ENCODE measurements at places on chromosomes 1 and 21.

DNA sequence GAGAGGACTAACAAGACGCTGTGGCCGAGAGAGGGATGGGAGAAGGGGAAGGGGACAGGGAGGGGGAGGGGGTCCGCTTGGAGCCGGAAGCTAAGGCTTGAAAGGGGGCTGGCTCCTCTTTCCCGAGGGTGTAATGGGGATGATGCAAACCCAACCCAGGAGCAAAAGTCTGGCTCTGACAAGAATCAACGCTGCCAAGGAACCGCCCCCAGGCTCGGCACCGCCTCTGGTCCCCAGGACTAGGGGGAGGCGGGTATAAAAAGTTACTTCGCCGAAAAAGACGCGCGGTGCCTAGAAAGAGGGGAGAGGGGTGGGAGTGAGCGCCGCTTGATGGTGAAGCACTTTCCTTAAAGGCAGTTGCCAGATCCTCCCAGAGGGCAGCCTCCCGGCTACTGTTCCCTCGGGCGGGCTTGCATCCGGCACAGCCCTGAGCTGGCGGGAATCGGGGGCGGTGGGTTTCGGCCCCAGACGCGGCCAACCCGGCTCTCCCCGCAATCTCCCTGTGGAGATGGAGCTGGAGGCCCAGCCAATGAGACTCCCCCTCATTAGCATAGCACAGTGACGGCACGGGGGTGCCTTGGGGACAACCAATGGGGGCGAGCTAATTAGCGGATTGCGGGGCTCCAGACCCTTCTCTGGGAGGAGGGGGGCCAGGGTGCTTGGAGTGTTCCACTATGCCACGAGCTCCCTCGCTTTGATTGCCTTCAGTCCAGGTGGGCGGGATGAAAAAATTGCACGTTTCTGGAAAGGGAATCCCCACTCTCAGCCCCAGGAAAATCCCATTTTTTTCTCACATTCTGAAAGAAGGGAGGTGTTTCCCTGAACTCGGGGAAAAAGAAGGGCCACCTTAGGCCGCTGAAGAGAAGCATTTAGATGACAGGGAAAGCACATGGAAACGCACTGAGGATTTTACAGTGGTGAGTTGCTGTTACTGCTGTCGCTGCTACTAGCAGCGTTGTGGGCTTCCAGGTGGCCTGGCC, at the start of gene KCNT2:
Gene KCNT2, minus strand, starts transcription at position 51 of the 980 bp plus-strand sequence. CDS start 131 bp downstream, outside the sequence.
- DNase-seq = peak; percentile 31

DNA sequence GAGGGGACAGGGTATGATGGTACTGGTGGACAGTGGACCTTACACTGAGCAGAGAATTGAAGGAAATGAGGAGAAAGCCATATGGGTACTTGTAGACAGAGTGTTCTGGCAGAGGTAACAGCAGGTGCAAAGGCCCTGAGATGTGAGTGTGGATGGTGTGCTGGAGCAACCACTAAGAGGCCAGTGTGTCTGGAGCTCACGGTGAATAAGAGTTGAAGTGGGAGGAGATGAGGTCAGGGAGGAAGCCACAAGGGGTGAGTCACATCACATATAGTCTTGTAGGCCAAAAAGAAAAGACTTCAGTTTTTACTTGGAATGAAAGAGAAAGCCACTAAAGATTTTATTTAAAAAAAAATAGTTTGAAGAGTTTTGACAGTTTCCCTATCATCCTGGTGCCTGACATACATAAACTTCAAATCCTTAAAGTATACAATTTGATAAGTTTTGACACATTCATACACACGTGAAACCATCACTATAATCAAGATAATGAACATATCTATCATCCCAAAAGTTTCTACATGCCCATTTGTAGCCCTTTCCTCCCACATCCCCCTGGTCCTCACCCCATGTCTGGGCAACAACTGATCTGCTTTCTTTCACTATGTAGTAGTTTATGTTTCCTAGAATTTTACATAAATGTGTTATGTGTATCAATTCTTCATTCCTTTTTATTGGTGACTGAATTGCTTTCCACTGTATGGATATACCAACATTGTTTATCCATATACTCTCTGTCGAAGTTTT, 148.4 kb downstream of the GPATCH2 start:
- no peak for DNase-seq

DNA sequence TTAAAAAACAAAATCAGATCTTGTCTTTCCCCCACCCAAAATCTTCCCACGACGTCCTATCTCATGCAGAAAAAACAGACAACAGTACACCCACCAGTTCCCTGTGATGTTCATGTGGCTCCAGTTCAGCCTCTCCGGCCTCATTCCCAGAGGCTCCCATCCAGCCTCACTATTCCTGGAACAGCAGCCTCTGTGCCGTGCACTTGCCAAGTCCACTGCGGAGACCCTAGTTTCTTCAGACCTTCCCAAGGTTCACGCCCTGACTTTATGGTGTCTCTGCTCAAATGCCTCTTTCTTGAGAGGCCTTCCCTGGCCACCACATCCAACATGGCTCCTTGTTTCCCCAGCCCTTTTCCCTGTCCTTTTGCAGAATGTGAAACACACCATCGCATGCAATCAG, 106.3 kb upstream of the BACE2 start:
- no peak for DNase-seq

DNA sequence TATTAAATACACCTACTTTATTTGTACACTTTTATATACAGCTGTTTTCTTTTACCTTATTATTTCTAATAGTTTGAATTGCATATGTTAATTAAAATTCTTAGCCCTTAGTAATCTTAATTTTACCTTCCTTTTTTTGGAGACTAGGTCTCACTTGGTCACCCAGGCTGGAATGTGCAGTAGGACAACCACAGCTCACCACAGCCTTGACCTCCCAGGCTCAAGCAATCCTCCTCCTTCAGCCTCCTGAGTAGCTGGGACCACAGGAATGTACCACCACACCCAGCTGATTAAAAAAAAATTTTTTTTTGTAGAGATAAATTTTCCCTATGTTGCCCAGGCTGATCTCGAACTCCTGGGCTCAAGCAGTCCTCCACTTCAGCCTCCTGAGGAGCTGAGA, 15.0 kb upstream of the SDC3 start:
- no peak for DNase-seq

DNA sequence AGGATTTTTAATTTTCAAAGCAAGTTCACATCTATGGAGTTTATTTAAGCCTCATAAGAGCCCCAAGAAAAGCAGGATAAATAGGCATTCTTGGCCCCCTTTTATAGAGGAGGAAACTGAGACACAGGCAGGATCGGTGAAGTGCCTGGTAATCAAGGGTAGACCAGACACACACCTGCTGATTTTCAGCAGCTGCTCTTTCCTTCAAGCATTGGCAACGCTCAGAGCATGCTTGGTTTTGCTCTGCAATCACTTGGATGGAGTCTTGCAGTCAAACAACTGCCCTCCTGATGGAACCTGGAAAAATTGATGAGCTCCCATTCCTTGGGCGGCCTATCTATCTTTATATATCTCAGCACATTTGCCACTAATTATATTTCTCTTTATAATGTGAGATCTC, 478.9 kb upstream of the CAMK1G start:
- no peak for DNase-seq

GRCh38 chr1:184016169-184016568, 21.4 kb downstream of the COLGALT2 start:
- no peak for DNase-seq

DNA sequence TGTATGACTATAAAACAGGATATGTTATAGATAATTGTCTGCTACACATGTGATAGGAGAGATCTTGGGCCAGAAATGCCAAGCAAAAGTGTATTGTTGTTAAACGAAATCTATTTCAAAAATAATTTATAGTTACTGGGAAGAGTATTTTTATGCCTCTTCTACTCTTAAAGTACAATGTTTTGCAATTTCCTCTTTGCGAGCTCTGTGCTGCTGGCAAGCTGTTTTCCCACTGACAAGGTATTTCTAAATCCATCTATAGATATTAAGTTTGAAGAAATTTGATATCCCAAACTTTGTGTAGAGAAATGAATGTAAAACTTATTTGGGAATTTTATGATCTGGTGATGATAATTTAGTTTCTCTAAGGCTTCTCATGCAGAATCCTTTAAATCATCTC, 63.3 kb upstream of the PTGFR start:
- DNase-seq = no peak

- DNase-seq = peak; percentile 52
These were observed 26.8 kb downstream of the EGLN1 start for GRCh38 chr1:231395076-231395997.

- peak; percentile 12 for DNase-seq
These were observed 1.5 kb downstream of the STYXL2 start for GRCh38 chr1:167095368-167095767.

- DNase-seq = no peak
These were observed 182.5 kb upstream of the SGIP1 start for GRCh38 chr1:66351478-66351877.

DNA sequence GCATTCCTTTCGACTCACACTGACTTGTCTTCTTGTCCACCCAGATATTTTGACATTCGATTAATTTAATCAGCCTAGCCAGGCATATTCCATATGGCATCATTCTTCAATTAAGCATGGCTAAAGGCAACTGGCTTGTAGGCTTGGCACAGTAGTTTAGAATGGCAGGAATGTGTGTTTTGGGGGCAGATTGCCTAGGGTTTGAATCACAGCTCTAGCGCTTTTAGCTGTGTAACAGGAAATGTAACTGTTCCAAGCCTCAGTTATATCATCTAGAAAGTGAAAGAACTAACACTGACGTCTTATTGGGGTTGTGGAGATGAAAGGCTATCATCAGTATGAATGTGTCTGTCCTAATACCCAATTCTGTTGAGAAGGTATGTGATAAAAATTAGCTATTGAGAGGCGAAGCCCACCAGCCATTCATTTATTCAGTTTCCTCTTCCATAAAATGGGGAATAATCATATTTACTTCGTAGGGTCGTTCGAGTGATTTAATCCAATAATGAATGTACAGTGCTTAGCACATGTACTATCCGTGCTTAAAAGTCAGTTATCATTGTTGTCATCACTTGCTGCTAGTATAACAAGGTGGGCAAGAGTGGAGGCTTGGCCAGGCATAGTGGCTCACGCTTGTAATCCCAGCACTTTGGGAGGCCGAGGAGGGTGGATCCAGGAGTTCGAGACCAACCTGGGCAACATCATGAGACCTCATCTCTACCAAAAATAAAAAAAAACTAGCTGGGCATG, 41.6 kb upstream of the GRHL3 start:
- DNase-seq = no peak

- no peak for DNase-seq
These were observed 7.9 kb upstream of the TNNT2 start for GRCh38 chr1:201385299-201385891.

- DNase-seq = no peak
These were observed 38.6 kb downstream of the GADD45A start for GRCh38 chr1:67723620-67724019.

GRCh38 chr21:17538576-17538975, 25.7 kb downstream of the CXADR start:
- DNase-seq = no peak

DNA sequence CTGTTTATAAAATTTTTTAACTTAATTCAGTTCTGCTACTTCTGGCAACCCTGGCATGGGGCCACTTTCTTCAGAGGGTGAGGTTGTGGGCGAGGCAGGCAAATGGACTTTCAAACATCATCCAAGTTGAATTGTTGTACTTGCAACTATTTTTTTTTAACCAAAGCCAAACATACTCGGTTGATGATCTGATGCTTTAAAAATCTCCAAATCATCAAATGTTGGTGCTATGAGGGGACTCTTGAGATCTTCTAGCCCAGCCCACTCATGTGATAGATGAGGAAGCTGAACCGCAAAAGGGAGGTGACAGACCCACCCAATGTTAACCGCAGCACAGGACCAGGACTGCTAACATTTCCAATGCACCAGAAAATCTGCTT, 6.7 kb downstream of the SLC1A7 start:
- DNase-seq = no peak

DNA sequence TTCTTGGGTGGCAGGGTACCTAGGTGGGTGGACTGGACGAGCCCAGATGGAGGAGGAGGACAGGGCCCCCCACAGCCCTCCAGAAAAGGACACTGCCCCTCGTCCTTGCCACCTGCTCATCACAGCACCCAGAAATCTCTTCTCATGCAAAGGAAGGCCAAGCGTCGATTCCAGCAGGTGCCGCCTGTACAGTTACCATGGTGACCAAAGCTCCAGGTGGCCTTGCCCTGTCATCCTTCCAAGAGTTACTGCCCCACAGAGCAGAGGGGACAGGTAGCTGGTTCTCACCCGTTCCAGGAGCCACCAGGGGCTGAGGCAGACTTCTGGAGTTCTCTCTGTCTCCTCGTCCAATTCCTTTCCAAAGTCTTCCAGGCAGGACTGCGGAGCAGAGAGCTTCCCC, 119.9 kb upstream of the VAMP3 start:
- DNase-seq = no peak

DNA sequence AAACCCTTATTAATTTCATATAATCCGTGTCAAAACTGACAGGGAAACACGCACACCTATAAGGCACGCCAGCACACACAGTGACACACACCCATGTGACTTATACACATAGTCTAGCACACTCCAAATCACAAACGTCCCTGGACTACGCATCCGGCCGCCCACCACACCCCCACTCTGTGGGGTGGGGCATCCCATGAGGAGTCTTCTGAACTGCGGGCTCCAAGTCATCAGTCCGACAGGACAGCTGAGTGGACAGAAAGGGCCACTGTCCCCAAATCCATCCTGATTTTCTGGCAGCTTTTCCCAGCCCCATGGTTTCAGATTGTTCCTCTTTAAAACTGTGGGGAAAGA, 829 bp downstream of the PEA15 start:
- no peak for DNase-seq

- no peak for DNase-seq
These were observed 112.3 kb downstream of the PRRX1 start for GRCh38 chr1:170776252-170776651.

GRCh38 chr1:8174807-8175206, 143.1 kb upstream of the SLC45A1 start:
- DNase-seq = no peak

- no peak for DNase-seq
These were observed 32.9 kb downstream of the HSF2BP start for GRCh38 chr21:43626390-43626789.

- DNase-seq = no peak
These were observed 5.7 kb upstream of the ZDHHC18 start for GRCh38 chr1:26820784-26821269.

- no peak for DNase-seq
These were observed 7.6 kb upstream of the ATF3 start for GRCh38 chr1:212600980-212601379.

DNA sequence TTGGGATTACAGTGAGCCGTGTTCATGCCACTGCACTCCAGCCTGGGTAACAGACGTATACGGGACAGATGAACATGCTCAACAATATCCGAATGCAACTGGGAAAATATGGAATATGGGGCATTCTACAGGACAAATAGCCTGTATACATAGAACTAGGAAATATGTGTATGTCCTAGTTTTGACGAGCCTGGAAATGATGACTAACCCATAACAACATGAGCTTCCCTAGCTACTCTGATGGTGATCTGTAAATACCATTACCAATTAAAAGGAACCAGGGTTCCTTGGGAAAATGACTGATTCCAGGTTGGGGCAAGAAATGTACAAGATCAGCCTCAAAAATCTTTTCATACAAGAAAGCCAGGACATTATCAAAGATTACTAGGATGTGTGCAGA, 42.8 kb upstream of the ARTN start:
- DNase-seq = no peak

- DNase-seq = no peak
These were observed 21.7 kb downstream of the LRP8 start for GRCh38 chr1:53306168-53306567.

GRCh38 chr1:185406006-185406690, 89.1 kb upstream of the IVNS1ABP start:
- DNase-seq = no peak

Measured in brain pericyte (primary cell).